Stimulated activated CD8-positive, alpha-beta memory T cell treated with anti-CD3 and anti-CD28 coated beads, Interleukin-2, amount 100 ng/mL, for 48 hours (primary cell): ENCODE measurements at places on chromosomes 2 and 18.

GRCh38 chr2:190318514-190318913 is 1.1 kb downstream of the HIBCH start:
- DNase-seq, result no peak

DNA sequence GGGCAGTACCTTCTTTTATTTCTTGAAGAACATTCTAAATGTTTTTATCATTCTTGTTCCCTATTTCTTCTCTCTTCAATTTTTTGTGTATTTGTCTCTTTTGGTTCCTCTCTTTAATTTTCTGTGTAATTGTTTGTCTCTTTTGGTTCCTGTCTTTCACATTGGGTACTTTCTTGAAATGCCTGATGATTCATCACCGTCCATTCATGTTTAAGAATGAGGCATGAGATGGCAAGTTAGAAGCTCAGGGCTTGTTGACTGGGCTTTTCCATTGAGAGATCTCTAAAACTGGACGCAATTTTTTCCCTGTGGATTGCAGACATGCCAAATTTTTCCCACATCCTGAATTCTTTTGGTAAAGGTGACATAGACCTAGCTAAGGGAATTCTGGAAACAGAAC is 33.7 kb upstream of the IL1R2 start:
- no peak for DNase-seq

DNA sequence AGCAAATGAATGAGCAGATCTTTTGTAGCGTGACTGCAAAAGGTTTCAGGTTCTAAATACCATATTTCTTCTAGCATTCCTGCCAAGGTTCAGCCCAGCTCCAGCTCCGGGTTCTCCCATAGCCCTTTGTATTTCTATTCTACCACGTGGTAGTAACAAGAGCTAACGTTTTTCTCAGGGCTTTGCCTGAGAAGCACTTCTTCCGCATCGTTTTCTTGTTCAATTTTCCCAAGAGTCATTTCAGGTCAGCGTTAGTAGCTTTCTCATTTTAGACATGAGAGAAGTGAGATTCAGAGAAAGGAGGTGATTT is 120.1 kb upstream of the MYCN start:
- DNase-seq, result no peak

DNA sequence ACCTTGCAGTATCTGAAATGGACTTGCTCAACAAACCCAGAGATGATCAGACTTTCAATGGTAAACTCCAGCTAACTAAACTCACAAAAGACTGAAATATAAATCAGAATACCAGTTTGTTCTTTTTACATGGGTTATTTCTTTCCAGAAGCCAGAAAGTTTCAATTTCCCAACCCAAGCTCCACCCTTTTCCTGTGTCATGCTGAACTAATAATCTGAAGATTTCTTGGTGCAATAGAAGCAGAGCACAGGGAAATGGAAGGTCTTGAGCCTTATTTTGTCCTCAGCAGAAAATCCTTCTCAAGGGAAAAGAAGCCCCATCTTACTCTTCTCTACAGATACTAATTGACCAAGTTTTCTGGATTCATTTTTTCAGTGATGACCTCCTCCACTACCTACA is 93.3 kb upstream of the PAPOLG start:
- no peak for DNase-seq

DNA sequence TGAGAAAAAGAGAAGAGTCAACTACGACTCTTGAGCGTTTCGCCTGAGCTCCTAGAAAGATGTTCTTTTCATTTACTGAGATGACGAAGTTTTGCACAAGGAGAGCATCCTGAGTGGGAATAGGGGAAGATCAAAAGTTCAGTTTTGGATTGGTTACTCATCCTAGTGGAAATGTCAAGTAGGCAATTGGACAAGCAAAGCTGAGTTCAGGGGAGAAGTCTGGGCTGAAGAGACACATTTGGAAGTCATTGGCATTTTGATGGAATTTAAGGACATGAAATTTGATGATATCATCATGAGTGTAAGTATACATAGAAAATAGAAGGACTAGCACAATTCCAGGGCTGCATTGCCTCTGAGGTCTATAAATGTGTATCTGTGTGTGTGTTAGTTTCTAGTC is 416.6 kb downstream of the RAD51AP2 start:
- DNase-seq, result no peak

- DNase-seq, result no peak
Measured at GRCh38 chr2:164458792-164459191, 162.5 kb downstream of the GRB14 start.

GRCh38 chr2:18856765-18857164 is 267.4 kb upstream of the NT5C1B start:
- no peak for DNase-seq
